ENCODE measurements at places on chromosomes 2 and 18. TPM values are rescaled to one million over a fixed set of nuclear protein-coding genes. Genes with fewer than 3 reads are reported as not detected.

HAUS1 gene
- 25.1 TPM for polyA plus RNA-seq

FSHR gene
- polyA plus RNA-seq, result 0.43 TPM

LAPTM4A gene
- 322 TPM for polyA plus RNA-seq

ALLC gene
- polyA plus RNA-seq, result not detected

FASTKD1 gene
- 30.0 TPM for polyA plus RNA-seq

GNLY gene
- 0.99 TPM for polyA plus RNA-seq

AAK1 gene
- polyA plus RNA-seq, result 11.9 TPM

MYL1 gene
- polyA plus RNA-seq, result 8,500 TPM

TMEM200C gene
- 0.75 TPM for polyA plus RNA-seq

HMSD gene
- polyA plus RNA-seq, result not detected

SMARCAL1 gene
- polyA plus RNA-seq, result 18.9 TPM

GRCh38 chr2:237859533-237860272 lies at the start of gene RAMP1:
TSS of gene RAMP1 (plus strand) at chr2:237859623. CDS start at chr2:237859676, 53 bp downstream.
- DNase-seq, result no peak

DNA sequence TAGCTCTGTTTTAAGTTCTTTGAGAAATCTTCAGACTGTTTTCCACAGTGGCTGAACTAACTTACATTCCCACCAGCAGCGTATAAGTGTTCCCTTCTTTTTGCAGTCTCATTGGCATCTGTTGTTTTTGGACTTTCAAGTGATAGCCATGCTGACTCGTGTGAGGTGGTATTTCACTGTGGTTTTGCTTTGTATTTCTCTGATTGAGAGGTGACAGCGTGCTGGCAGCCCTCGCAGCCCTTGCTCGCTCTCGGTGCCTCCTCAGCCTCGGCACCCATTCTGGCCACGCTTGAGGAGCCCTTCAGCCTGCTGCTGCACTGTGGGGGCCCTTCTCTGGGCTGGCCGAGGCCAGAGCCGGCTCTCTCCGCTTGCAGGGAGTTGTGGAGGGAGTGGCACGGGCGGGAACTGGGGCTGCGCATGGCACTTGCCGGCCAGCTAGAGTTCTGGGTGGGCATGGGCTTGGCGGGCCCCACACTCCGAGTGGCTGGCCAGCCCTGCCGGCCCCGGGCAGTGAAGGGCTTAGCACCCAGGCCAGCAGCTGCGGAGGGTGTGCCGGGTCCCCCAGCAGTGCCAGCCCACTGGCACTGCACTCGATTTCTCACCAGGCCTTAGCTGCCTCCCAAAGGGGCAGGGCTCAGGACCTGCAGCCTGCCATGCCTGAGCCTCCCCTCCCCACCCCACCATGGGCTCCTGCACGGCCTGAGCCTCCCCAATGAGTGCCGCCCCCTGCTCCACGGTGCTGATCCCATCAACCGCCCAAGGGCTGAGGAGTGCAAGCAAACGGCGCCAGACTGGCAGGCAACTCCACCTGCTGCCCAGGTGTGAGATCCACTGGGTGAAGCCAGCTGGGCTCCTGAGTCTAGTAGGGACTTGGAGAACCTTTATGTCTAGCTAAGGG lies 151.8 kb downstream of the IRS1 start:
- DNase-seq, result no peak

DNA sequence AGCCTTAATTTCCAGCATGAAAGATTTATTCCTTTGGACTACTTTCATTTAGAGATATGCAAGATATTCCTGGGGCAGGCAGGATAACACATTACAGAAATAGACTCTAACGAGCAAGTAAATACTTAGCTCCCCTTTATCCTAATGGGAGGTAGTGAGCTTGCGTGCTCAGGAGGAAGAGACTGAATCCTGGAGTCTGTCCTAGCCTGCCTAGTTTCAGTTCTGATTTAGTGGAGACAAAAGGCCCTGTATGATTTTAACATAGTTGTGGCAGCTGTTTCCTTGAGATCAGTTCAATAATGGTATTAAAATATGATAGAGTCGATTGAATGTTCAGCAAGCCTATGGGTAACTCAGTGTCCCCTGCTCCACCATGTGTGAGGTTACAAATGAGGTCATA lies 109.5 kb downstream of the FMNL2 start:
- DNase-seq, result no peak

- DNase-seq, result no peak
These were observed 282.4 kb upstream of the CYRIA start for GRCh38 chr2:16948053-16948452.

DNA sequence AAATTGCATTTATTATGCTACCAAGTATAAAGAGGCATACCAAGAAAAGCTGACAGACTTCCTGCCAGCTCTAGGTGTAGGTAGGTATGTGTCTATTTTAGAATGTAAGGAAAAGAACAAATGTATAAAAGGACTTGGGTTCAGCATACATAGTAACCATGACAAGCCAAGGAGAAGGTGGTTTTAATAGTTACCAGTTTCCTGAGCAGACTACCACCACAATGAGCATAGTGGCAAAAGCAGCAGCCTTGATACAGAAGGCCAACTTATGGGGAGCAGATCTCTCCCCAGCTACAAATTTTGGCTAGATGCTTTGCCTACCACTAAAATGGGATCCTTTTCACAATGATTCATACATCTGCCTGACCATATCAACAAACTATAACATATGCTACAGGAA lies 34.5 kb downstream of the METTL8 start:
- DNase-seq, result no peak

- DNase-seq, result no peak
These were observed 47.5 kb downstream of the ANKRD44 start for GRCh38 chr2:197263077-197263476.

- no peak for DNase-seq
These were observed 15.3 kb downstream of the TET3 start for GRCh38 chr2:73999881-74000597.

DNA sequence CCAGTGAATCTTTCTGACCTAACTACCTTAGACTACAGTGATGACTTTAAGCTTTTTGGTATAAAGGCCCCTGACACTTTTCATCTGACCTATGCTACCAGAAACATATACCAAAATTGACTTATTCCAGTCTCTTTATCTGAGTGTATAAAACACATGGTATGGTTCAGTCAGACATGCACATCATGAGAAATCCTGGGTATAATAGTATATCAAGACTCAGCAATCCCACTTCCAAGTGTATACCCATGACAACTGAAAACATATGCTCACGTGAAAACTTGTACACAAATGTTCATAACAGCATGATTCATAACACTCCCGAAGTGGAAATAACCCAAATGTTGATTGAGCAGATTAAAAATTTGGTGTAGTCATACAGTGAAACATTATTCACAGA lies 70.0 kb upstream of the RPRM start:
- DNase-seq, result no peak

DNA sequence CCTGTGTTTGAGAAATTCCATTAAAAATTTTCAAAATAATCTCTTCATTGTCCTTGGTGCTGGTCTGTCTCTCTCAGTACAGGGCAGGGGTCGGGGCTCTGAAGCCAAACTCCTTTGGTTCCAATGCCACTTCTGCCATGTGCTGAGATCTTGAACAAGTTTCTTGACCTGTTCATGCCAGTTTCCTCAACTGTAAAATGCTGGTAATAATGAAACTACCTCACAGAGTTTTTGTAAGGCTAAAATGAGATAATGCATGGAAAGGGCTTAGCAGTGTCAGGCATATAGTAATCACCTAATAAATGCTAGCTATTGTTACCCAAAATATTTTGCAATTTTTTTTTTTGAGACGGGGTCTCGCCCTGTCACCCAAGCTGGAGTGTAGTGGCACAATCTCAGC lies 16.9 kb upstream of the MREG start:
- DNase-seq, result no peak

GRCh38 chr18:6781142-6781714 lies 51.7 kb downstream of the ARHGAP28 start:
- no peak for DNase-seq

GRCh38 chr2:39867268-39867667 lies 88.2 kb upstream of the THUMPD2 start:
- DNase-seq, result no peak

- DNase-seq, result no peak
These were observed 35.5 kb upstream of the EDAR start for GRCh38 chr2:109024477-109024876.

DNA sequence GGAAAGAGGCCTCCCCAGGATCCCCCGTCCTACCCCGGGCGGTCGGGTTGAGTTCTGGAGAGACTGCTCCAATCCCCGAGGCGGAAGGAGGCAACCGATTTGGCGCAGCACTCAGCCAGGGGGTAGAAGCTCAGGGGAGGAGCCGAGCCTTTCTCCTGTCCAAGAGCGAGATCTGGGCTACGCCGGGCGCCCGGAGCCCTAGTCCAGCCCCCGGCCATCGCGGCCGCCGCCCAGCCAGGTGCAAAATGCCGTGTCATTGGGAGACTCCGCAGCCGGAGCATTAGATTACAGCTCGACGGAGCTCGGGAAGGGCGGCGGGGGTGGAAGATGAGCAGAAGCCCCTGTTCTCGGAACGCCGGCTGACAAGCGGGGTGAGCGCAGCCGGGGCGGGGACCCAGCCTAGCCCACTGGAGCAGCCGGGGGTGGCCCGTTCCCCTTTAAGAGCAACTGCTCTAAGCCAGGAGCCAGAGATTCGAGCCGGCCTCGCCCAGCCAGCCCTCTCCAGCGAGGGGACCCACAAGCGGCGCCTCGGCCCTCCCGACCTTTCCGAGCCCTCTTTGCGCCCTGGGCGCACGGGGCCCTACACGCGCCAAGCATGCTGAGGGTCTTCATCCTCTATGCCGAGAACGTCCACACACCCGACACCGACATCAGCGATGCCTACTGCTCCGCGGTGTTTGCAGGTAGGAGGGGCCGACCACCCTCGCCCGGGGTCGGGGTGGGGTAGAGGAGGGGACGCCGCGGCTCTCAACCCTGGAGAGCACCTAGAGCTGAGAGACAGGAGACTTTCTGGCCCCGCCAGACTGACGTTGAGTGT lies at the start of gene DYSF:
Gene DYSF (plus strand): TSS at position 158 of the 817 bp plus-strand sequence.
- no peak for DNase-seq

GRCh38 chr2:16102976-16103380 lies 162.6 kb downstream of the MYCN start:
- no peak for DNase-seq

GRCh38 chr2:236938126-236938525 lies 147.6 kb upstream of the COPS8 start:
- no peak for DNase-seq

All from forelimb muscle (tissue), 1 donor.